ENCODE measurements at places on chromosomes 4 and X.

- peak overlapping the region; percentile 66 for H3K4me3 ChIP-seq
- H3K27ac ChIP-seq, result no peak overlapping the region
- no peaks in the 10 kb centered on the region for H3K36me3 ChIP-seq
- DNase-seq, result peak; percentile 61
These were observed 720 bp upstream of the STK26 start for GRCh38 chrX:132022198-132022966.

- no peak overlapping the region for H3K4me3 ChIP-seq
- no peaks in the 10 kb centered on the region for H3K27me3 ChIP-seq
- no peak for DNase-seq
These were observed 41.1 kb upstream of the HS3ST1 start for GRCh38 chr4:11469650-11470437.

DNA sequence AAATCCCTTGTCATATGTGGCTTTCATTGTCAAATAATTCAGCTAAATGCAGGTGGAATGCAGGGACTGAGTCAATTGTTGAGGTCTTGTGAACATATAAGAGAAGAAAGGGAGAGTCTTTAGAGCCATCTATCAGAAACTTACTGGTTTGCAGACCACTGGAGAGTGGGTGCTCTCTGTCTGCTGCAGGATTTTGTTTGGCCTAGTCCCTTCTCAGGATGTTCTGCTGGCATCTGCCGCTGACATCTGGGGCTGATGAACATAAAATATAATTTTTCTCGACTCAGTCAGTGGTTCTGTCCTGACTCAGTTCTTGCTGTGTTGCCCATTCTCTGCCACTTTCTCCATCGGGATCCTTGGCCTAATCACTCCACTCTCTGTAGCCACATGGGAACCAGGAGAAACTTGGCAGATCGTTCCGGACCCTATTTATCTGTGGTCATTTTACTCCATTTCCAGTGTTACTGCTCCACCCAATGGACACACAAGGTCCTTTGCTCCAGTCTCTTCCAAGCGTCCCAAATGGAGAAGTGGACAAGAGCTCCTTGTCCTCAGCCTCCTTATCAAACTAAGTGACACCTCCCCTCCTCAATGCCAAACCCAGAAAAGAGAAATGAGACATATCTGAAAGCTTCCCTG, 436.2 kb downstream of the FAT4 start:
- no peak for DNase-seq
- H3K27me3 ChIP-seq, result no peaks in the 10 kb centered on the region
- no peak overlapping the region for H3K27ac ChIP-seq
- H3K4me3 ChIP-seq, result no peak overlapping the region

DNA sequence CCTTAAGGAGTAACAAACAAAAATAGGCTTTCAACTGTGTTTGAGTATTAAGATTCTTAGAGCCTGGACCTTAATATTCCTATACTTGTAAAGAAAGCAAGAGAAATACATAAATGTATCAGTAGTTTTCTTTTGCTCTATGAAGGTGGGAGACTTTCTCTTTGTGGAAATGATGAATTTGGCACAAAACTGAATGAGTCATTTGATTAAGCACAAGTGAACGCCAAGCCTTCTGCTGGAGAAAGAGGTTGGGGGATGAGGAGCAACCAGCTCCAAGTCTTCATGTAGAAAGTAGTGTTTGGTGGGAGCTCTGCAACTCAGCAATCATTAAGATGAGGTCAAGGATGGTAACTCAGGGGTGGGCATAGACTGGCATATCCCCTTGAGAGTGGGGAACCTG, 49.6 kb downstream of the MEPE start:
- no peak overlapping the region for H3K4me3 ChIP-seq
- DNase-seq, result no peak
- H3K27me3 ChIP-seq, result no peaks in the 10 kb centered on the region
- no peaks in the 10 kb centered on the region for H3K4me1 ChIP-seq
- no peak overlapping the region for H3K27ac ChIP-seq
- no peaks in the 10 kb centered on the region for H3K36me3 ChIP-seq

DNA sequence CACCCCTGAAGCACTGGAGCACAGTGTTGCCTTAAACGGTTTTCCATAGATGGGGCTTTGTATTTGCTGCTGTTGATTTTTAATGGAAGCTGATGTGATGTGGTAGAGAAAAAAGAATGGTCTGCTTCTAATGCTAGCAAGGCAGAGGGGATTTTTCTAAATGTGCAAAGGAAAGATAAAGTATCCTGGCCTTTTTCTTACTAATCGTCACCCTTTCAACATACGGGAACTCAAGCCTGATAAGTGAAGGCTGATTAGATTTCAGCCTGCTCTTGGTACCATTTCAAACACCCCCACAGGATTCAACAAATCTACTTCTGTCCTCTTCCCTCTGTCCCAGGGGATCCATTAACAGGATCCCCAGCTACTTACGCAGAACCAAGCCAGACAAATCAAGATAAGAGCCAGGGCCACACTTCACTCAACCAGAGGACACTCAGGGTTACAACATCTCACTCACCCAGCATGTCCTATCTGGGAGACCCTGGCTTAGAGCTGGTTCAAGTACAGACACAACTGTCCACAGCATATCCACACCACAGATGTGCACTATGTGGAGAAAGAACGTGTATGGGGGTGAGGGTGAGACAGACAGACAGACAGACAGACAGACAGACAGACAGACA, 180.0 kb downstream of the SH3KBP1 start:
- no peak overlapping the region for H3K4me3 ChIP-seq
- no peaks in the 10 kb centered on the region for H3K4me1 ChIP-seq
- no peaks in the 10 kb centered on the region for H3K27me3 ChIP-seq
- H3K36me3 ChIP-seq, result no peaks in the 10 kb centered on the region
- DNase-seq, result no peak

DNA sequence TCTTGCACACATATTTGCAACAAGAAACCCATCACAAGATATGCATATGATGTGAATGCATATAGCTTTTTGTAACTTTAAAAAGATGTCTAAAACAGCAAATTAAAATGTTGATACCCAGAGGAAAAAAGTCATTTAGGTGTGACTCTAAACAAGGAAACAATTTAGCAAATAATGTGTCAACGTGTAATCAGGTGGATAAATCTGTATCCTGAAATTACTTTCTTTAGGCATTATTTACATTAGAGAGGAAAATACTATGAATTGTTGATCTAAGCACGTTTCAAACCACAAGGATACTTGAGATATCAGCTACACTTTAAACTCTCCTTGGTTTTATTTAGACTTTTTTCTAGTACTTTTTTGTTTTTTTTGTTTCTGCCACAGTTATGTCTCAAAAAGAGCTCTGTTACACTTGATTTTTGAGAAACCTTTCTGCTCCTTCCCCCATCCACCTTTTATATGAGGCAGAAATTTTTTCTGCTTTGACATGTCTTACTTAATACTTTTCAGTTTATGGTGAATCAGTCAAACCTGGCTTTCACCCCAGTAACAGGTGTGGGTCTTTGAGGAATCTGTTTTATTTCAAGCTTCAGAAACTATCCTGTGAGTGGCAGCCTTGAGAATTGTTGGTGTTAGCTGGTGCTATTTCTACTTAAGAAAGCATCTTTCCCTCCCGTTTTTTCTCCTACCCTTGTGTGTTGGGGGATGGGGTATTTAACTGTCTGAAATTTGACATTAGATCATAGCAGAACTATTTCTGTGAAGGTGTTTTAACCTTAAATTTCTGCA, 1.9 kb downstream of the NPNT start:
- H3K4me1 ChIP-seq, result peaks cover 31% of the 10 kb centered on the region
- H3K27ac ChIP-seq, result no peak overlapping the region
- H3K27me3 ChIP-seq, result peaks cover 13% of the 10 kb centered on the region
- no peak for DNase-seq
